ENCODE measurements at places on chromosomes 7 and 10.

- DNase-seq = no peak
These were observed 19.8 kb downstream of the JCAD start for GRCh38 chr10:30039567-30039966.

DNA sequence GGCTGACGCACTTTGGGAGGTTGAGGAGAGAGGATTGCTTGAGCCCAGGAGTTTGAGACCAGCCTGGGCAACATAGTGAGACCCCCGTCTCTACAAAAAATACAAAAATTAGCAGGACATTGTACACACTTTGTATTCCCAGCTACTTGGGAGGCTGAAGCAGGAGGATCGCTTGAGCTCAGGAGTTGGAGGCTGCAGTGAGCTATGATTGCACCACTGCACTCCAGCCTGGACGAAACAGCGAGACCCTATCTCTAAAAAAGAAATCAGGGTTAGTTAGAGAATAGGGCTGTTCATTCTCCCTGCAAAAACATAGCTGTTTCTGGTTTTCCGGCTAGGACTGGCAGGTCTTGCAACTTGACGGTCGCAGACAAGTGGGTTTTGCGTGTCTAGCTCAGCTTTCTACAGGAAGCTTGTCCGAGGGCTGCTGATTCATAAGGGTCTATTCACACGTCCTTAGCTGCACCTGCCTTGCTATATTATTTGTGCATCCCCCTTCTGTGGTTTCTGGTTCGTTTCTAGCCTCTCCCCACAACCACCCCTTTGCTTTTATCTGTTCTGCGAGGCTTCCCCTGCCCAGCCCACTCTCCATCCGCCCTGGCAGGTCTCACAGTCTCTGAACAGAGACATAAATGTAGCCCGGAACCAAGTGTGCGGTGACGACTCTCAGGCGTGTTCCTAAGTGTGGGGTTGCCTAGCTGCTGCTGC lies 10.7 kb downstream of the AMZ1 start:
- DNase-seq = peak; percentile 97

DNA sequence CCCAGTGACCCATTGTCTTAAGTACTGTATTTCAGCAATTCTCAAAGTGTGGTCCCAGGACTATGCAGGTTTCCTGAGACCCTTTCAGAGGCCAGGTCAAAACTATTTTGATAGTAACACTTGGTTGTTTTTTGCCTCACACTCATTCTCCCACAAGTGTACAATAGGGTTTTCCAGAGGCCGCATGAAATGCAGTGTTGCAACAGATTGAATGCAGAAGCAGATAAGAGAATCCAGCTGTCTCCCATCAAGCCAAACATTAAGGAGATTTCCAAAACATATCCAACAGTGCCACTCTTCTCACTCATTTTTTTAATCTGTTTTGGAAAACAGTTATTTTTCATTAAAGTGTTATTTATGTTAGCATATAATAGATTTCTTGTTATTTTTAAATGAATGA lies 20.0 kb downstream of the VKORC1L1 start:
- DNase-seq = no peak

DNA sequence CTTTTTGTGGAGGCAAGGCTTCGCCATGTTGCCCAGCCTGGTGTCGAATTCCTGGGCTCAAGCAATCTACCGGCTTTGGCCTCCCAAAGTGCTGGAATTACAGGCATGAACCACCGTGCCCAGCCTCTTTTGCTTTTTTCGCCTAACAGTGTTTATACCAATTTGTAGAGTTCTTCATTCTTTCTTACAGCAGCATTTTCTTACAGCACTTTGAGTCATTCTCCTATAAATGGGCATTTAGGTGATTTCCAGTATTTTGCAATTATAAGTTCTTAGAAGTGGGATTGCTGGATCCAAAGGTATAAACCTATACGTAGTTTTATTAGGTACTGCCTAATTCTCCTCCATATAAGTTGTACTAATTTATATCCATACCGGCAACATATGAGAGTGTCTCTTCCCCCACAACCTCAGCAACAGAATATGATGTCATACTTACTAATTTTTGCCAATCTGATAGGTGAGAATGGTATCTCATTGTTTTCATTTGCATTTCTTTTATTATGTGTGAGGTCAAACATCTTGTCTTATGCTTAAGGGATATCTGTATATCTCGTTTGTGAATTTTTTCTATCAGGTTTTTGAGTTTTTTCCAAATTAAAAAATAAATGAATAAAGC lies 39.1 kb downstream of the SUFU start:
- DNase-seq = peak; percentile 9

- DNase-seq = no peak
These were observed 8.5 kb upstream of the MRPS33 start for GRCh38 chr7:141023295-141023694.

DNA sequence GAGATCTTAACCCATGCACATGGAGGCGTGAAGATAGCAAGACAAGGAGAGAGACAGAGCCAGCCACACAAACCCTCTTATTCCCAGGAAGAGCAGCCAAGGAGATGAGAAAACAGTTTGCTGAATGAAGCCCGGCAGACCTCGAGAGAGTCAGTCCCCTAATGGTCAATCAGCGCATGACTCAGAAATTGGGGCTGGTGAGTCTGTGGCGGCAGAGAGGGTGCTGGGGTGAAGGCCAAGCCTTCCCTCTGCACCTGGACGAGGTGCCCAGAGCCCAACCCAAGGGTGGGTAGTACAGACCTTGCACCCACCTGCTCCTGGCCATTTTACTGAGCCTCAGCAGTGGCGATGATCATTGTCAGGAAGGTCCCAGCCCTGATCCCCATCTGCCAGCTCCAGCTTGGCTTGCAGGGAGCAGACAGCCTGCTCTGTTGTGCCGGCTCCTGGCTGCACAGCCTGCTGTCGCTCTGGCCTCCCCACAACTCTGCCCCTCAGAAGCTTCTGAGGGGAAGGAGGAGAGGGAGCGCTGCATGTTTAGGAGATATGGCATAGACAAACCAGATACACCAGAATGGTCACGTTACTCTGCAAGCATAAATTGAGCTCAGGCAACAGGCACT lies 256.6 kb downstream of the RPS24 start:
- no peak for DNase-seq

- no peak for DNase-seq
These were observed 81.5 kb upstream of the LRRTM3 start for GRCh38 chr10:66844176-66844942.

GRCh38 chr7:143902332-143902899 lies 440 bp upstream of the TCAF1 start:
- no peak for DNase-seq

GRCh38 chr10:73044378-73045285 lies 52.0 kb downstream of the P4HA1 start:
- DNase-seq = peak; percentile 28

- no peak for DNase-seq
These were observed 121.5 kb upstream of the ZMIZ1 start for GRCh38 chr10:78947226-78947625.

- DNase-seq = no peak
These were observed 48.4 kb downstream of the CCDC6 start for GRCh38 chr10:59857921-59858320.

DNA sequence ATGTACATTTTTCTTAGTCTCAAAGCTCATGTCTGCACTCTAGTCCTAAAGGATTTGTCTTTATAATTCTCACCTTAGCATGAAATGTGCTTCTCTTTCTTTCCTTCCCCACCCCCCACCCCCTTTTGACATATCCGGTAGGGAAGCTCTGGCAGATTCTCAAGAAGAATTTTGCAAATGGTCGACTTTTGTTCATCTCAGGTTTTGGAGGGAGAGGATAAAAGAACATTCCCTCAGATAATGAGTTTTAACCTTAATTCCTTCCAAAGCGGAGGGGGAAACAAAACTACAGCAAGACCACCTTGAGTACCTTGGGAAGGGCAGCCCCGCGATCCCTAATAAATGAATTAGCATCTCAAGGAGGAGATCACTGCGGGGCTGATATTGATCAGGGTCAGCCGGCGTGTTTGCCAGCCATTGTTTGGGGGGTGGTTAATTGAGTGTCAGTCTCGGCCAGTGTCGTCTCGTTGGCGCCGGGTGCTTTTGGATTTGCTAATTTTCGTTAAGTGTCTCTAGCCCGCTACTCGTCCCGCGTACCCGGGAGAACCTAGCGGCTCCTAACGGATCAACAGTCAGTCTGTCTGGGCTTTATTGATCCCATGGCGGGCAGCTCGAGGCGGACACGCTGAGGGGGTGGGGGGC lies 874 bp upstream of the BAMBI start:
- DNase-seq = no peak

DNA sequence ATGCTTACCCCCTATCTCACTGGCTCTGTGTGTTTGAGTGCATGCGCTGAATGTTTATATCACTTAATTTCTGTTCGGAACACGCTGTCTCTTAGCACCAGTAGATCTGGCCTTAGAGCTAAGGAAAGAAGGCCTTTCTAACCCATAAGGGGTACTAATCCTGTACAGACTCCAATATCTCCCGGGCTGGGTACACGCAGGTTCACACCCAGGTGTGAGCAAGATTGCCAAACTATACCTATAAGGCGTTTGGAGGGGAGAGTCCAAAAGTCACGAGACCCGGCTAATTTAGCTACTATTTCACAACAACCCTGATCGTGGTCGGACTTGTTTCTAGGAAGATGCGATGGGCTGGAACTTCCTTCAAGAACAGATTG lies 727 bp upstream of the PDSS1 start:
- no peak for DNase-seq

DNA sequence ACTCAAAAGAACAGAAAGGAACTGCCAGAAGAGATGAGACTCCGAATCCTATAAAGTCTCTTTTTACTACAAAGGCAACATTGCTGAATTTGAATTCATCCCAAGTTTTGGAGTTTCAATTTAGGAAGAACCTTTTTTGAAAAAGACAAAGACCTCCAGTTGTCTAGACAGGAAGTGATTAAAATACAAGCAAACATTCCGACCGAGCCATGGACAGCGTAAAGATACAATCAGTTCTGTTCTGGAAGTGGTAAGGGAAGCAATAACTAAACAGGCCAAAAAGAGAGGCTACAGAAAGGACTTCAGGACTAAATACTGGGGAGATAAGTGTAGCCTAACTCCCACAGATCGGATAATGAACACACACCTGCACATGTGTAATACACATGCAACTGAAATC lies 101.0 kb downstream of the SMURF1 start:
- DNase-seq = no peak

- DNase-seq = peak; percentile 70
These were observed 172.3 kb upstream of the ADO start for GRCh38 chr10:62632071-62632809.
